Mesenteric fat pad (tissue), 1 donor: ENCODE measurements at places on chromosomes 16 and 17.

- DNase-seq: no peak
Measured at GRCh38 chr16:80355335-80355734, 185.5 kb upstream of the DYNLRB2 start.

DNA sequence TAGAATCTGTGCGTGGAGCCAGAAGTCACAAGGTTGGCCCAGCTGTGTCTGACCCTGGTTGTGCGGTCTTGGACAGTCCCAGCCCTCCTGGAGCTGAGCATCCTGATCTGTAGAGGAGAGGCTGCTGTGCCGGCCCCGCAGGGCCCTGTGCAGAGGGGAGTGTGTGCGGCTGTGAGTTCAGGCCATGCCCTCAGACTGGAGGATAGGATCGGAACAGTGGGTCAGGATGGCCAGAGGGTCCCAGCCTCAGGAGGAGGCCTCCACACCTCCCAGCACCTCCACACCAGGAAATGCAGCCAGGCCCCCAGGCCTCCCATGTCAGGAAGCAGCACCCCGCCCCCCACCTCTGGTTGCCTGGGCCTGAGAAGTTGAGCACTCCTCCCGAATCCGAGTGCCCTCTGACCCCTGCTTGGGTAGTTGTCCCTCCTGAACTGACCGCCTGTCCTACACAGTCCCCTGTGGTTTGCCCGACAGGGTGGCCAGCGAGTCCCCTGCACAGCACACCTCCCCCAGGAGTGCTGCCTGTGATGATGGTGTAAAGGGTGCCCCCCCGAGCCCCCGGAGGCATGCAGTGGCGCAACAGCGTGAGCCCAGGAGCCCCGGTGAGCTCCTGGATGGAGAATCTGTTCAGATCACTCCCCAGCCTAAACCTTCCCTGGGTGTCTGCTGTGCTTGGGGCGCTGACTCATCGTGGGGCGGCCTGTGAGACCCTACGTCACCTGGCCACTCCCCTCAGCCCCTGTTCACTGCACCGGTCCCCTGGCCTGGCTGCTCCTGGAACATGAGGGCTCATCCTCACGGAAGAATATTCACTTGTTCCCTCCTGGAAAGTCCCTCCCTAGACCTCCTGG lies 285.2 kb downstream of the SEC14L1 start:
- DNase-seq: no peak

GRCh38 chr17:43975898-43976297 lies 22.2 kb upstream of the PYY start:
- no peak for DNase-seq

DNA sequence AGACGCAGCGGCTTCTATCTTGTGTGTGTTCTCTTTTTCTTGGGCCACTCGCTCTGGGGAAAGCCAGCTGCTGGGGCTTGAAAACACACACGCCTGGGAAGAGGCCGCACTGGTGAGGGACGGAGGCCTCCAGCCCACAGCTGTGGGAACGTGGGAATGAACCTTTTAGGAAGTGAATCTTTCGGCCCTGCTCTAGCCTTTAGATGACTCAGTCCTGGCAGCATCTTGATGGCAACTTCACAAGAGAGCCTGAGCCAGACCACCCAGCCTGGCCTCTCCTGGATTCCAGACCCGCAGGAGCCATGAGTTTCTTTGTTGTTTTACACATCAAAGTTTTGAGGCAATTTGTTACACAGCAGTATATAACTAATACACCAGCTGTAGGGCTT lies 2.2 kb upstream of the PDPK1 start:
- DNase-seq: no peak

GRCh38 chr17:9236286-9237052 lies 215.2 kb downstream of the NTN1 start:
- no peak for DNase-seq

DNA sequence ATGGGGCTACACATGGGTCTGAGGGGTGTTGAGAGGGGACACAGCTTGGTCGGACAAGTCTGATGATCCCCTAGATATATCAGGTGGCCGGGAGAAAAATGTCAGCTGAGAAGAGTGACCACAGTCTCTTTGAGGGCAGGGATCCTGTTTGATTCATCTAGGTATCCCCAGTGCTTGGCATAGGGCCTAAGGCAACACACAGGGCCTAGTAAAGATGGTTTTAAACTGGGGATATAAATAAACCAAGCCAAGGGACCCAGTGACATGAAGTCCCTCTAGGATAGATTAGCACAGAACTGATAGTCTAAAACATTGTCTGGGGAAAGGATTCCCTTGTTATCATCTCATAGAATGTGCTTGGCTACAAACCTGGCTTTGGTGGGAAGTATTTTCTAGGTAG lies 1.4 kb downstream of the ERCC4 start:
- no peak for DNase-seq
